Activated CD4-positive, alpha-beta T cell treated with anti-CD3 and anti-CD28 coated beads, Interleukin-2, amount 10 ng/mL, durations not matched to agents 24 days and 14 days (primary cell): ENCODE measurements at places on chromosomes 13 and 19.
A peak's percentile ranks its signal among the peaks of the same experiment; 100 is the strongest.

- DNase-seq, result no peak
Observed at GRCh38 chr13:72341904-72342303, 385.5 kb downstream of the MZT1 start.

DNA sequence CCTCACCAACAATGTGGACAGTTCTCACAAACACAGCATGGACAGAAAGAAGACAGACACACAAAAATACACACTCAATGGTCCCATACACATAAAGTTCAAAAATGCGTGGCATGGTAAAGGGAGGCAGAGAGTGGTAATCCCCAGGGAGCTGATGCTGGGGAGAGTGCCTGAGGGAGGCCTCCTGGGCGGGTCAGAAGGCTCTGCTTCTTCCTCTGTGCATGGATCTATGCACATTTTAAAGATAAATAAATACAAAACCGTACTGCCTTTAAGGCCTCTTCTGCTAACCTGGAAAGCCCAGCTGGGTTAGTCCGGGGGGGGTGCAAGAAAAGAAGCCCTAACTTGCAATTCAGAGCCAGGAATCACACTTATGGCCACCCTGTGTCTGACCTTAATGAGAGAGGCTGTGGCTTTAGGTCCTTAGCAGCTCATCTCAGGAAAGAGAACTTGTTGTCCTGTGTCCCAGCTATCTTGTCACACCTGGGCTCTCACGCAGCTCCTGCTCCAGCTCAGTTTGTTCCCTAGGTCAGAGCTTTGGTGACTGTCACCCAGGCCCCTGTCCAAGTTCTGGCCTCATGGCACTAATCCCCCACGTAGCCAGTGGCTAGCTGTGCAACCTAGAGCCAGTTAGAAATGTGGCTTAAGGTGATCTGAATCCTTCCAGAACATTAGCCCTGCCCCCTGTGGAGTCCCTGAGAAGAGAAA is 28.5 kb downstream of the POP4 start:
- DNase-seq, result no peak

- no peak for DNase-seq
Observed at GRCh38 chr19:15251749-15252397, 19.6 kb upstream of the EPHX3 start.

DNA sequence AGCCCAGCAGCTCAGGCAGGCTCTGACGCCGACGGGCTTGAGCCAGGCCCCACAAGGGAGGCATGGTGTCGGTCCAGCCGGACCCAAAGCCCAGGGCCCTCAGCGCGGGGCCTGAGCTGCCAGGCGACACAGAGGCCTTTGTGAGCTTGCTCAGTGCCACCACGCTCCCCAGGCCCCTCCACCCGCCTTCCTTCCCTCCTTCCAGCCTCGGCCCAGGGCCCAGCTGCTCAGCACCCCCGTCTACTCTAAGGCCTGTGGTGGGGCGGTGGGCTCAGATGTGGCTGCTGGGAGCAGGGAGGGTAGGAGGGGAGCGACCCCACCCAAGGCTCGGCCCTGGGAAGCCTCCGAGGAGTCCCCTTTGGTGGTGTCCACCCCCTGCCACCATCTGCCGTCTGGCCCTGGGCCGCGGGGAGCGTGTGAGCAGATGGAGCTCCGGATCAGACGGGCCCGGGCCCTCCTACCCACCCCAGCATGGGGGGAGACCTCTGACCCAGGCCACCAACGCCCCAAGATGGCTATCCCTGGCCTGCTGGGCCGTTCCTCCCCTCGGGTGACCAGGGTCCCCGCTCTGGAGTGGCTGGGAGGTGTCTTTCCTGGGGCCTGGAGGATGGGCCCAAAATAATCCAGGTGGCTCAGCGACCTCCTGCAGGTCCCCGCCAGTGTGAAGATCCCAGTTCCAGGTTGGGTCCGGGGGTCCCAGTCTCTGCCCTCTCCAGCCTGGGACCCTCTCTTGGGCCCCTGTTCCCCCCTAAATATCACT is 7.8 kb downstream of the ZBTB7A start:
- no peak for DNase-seq

DNA sequence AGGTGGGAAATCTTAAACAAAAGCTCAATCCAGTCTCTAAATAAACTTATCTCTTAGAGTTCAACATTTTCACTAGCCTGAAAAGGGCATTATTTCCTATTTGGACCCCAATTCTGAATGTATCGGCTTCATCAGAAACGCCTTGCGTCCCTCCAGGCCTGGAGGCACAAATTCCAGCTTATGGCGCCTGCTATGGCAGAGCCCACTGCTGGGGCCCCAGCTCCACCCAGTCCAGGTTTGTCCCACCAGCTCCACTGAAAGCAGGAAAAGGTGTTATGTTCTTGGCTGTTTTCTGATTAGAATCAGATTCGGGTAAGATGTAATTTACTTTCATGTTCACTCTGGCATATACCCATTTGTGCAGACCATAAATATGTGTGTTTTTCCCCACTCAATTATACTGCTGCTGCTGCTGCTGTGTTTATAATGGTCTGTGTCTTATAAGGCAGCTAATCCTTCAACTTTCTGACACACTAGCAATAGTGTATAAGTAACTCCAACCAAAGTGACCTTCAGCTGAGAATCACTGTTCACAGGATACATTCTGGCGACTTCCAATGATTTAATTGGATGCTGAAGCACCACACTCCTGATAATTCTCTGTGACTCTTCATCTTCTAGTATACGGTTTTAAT is 6.4 kb downstream of the IRS2 start:
- DNase-seq, result peak; percentile 54

DNA sequence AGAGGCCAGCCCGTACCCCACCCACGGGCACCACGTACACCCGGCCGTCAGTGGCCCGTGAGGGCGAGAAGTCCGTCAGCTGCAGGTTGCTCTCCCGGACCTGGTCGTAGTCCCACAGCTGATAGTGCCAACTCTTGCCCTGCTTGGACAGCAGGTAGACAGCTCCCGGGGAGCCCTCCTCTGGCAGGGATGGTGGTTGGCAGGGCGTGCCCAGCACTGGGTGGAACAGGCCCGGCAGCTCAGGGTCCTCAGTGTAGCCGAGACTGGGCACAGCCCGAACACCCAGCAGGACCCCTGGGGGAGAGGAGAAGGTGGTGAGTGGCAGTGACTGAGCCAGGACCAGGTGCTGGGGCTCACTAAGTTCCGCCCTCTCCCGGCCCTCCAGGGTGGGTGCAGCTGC is 7.8 kb downstream of the ACTMAP start:
- no peak for DNase-seq

DNA sequence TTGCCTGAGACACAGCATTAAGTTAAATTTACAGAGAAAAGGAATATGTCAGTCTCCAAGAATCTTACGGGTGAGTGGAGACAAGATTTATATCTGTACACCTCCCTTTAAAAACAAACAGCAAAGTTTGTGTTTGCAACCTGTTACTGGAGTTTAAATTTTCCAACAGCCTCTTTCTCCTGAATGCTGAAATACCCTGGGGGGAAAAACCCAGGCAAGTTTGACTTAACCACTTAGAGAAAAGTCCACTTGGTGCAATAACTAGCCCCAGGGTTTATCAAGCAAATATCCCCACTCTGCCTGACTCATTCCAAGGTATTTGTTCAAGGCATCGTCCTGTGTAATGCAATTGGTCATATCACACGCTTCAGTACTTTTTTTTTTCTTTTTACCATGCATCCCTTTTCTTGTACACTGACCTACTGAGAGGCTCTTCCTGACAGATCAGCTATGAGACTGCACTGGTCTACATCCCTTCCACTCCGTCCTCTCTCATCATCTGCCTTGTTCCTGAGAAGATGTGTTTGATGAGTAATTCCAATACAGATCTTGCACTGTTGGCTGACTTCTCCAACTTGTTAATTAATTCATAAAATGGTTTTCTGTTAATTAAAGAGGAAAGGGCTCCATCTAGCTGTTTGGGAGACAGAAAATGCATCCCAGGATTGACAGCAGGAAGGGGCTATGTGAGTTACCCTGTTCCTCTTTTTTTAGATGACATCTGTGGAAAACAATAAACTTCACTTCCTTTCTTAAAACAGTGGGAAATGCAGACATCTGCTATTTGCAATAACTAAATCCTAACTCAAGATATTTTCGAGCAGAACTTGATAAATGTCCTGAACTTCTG is 212.5 kb upstream of the IRS2 start:
- DNase-seq, result no peak

- DNase-seq, result no peak
Observed at GRCh38 chr13:110541526-110541920, 20.0 kb downstream of the RAB20 start.

DNA sequence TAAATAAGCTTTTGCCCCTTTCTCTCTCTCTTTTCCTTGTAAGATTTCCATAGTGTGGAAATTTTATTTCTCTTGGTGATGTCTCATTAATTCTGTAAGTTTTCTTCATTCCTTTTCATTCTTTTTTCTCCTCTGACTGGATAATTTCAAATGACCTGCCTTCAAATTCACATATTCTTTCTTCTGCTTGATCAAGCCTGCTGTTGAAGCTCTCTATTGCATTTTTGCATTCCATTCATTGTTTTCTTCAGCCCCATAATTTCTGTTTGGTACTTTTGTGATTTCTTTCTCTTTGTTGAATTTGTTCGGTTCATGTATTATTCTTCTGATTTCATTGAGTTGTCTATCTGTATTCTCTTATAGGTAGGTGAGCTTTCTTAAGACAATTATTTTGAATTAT is 42.2 kb upstream of the ZNF507 start:
- no peak for DNase-seq

- DNase-seq, result no peak
Observed at GRCh38 chr13:37701972-37702371, 103.4 kb upstream of the POSTN start.

DNA sequence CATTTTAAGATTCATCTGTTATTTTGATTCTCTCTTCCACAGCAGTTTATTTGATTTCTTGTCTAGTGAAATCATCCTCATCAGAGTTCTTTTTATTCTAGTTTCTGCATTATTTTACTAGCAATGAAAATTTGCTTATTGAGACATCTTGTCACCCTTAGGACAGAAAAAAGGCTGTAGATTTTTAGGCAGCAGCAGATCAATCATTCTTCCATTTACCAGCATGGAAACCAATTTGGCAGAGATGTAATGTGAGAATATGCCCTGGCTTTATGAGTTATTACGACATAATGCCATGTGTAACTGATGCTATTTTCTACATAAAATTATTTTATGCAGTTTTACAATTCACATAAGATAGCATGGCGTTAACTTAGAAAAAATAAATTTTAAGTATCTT is 688.6 kb upstream of the SLC10A2 start:
- DNase-seq, result no peak

GRCh38 chr13:98937911-98938381 is 39.9 kb downstream of the DOCK9 start:
- DNase-seq, result no peak

DNA sequence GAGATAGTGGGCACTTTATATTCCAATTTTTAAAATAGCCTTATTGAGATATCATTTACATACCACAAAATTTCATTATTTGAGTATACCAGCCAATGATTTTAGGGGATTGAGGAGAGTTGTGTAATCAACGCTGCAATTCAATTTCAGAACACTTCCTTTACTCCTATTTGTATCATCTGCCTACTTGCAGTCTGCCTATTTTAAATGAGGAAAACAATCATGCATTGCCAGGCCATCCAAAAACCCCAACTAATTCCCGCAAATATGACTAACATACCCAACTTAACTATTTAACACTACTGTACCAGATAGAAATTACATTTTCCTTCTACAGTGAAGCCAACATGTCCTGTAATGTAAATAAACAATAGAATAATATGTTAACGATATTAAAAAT is 26.7 kb downstream of the CAB39L start:
- DNase-seq, result no peak

DNA sequence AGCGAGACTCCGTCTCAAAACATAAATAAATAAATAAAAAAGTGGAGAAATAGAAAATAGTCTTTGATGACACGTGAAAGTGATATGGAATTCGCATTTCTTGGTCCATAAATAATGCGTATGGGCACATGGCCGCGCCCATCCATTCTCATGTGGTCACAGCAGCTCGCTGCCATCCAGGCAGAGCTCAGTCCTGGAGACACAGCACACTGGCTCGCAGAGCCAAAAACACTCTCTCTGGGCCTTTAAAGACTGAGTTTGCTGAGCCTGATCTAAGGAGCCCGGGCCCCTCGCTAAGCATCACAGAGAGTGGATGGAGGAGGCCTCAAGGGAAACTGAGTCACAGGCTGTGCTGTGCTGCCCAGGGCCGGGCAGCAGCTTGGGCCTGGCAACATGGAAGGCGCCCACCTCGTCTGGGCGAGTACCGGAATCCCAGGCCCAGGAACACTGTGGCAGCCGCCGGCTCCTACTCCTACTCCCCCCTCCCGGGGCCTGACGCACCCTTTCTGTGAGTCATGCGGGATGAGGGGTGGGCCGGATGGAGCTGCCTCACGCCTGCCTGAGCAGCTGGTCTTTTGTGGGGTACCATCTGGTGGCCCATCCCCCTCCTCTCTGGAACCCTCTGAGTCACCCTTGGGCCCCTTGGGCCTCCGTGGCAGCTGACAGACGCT is 28.9 kb upstream of the CACTIN start:
- DNase-seq, result no peak

GRCh38 chr19:45768655-45768983 is 433 bp downstream of the SIX5 start:
- DNase-seq, result no peak

DNA sequence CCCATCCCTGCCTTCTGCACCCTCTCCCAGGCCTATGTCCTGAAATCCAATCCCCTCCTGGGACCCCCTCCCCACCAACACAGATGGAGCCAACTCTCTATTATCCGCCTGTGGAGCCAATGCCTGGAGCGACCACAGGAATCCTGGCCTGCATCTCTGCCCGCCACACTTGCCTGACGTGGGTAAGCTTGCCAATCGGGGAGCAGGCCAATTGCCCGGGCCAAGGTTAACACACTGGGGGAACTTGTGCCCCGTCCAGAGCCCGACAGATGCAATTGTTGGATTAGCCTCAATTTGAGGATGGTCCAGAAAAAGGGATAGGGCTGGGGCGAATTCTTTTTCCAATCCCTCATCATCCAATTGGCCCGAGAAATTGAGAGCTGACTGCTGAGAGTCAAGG is 5.9 kb downstream of the WIZ start:
- no peak for DNase-seq

- DNase-seq, result no peak
Observed at GRCh38 chr19:6725513-6726231, 5.2 kb upstream of the C3 start.

DNA sequence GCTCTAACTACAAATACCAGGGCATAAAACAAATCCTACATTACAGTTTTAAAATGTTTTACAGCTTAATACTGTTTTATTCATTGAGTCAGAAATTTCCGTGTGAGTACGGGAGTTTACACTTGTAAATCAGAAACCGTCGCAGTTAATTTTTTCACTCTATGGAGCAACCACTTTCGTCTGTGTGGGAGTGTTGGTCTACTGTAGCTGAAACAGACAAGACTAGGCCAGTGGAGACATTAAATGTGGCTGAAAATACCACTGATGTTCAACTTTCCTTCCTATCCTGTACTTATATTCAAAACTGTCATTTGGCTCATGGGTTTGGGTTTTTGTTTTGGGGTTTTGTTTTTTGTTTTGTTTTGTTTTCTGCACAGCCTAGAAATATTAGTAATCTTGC is 268.7 kb downstream of the DCT start:
- no peak for DNase-seq
